ENCODE measurements at places on chromosomes 3 and 15.

- DNase-seq, result no peak
These were observed 271.5 kb downstream of the XXYLT1 start for GRCh38 chr3:194999491-194999890.

GRCh38 chr3:113096188-113096892 lies 105.6 kb downstream of the GTPBP8 start:
- no peak for DNase-seq

DNA sequence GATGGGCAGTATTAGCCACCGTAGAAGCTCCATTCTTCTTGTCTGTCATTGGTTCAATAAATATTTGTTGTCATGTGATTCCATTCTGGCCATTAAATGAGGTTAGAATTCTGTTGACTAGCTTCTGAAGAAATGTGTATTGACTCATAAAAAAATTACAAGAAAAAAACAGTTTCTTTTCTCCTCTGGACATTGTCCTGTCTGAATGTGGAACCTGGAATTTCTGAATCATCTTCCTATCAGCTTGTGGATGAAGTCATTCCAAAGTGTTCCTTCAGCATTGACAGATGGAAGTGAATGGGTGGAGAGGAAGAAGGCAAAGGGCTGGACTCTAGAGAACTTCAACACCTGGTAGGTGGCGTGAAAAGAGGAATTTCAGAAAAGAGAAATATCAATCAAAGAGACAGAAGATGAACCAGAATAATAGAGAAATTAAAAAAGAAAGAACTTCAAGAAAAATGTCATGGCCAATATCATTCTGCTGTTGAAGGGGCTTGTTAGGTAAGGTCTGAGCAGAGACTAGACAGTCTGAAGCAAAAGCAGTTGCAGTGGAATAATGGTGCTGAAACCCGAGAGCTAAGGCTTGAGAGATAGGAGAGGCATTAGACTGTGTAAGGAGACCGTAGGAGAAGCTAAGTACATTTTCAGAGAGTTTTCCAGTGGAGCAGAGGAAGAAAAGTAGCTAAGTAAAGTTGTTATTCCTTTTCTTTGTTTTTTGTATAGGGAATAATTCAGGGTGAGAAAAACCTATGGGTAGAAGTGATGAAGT lies 806.6 kb downstream of the SQOR start:
- DNase-seq, result no peak

DNA sequence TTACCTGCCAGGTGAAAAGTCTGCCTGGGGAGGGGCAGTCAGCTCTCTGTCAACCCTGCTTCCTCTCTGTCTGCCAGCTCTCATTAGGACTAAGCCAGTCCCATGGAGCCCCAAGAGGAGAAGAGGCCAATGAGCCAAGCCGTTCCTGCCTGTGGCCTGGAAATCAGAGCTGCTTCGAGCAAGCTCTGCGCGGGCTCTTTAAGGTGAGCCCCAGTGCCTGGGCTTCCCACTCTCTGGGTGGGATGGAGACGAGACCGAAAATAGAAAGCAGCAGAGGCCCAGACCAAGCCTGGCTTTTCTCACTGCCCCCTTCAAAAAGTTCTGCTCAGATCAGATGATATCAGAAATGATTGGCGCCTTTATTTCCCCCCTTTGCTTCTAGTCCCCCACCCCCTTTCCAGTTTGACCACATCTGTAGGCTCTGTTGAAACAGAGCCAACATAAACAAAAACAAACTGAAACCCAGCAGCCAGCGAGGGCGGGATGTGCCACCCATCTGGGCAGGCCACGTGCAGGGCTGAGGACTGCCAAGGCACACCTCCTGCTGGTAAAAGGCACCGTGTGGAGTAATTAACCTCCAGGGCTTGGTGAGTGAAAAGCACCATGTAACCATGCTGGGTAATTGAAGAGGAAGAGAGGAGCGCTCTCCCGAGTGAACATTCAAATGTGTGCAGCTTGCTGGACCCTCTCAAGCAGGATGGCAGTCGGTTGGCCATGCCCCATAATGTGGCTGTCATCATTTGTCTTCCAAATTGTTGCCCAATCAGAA lies 471.0 kb upstream of the PROK2 start:
- DNase-seq, result peak; percentile 45

DNA sequence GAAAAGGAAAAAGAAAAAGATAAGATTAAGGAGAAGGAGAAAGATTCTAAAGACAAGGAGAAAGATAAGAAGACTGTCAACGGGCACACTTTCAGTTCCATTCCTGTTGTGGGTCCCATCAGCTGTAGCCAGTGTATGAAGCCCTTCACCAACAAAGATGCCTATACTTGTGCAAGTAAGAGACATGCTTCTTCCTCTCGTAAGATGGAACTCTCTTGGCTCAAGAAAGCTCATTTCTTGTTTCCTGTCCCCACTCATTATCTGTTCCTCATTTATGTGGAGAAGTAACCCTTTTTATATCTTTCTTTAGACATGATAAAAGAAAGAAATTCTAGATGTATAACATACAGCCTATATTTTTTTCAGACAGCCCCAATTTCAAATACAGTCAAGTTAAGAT lies 101.4 kb downstream of the KLHL25 start:
- no peak for DNase-seq

GRCh38 chr15:42800731-42801474 lies 64.0 kb upstream of the CDAN1 start:
- DNase-seq, result no peak

DNA sequence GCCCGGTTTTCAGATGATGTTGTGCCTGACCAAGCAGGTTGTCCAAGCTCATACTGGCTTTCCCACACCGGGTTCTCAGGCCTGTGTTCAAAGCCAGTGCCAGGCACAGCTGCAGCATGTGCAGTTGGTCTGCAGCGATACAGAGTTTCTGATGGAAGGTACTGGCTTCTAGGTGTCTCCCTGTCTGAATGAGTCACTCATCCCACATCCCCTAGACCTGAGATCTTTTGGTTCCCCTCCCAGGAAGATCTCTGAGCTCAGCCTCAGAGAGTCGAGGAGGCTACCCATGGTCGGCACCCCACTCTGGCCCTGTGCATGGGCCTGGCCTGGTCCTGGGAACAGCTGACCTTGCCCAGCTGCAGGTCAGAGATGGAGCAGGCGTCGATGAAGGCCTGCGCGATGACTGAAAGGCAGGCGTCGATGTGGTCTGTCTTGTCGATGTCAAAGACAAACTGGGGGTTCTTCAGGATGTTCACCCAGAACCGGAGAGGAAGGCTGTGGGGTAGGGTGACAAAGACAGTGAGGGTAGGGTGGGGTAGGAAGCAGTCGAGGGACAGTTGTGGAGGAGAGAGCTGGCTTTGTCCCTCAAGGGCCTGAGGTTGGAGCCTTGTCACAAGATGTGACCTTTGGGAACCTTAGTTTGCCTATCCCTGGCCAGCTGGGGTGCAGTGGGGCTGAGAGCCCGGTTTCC lies 15.3 kb downstream of the H1-8 start:
- DNase-seq, result no peak

DNA sequence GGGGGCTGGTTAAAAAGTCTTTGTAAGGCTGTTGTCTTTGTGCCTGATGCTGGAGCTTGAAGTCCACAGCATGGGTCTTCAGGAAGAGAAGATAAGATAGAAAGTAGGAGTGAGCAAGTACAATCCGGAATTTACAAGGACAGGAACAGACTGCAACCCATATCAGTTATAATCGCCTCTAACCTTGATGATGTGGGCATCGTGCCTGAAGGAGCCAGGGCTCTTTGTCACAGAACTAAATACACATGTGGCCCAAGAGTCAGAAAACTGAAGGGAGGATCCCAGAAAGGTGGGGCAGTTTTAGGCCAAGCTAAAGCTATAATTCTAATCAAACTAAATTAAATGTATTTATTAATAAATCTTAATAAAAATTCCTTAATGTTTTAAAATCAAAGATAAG lies 132.2 kb downstream of the TMCO5A start:
- no peak for DNase-seq

- peak; percentile 16 for DNase-seq
These were observed 171.3 kb downstream of the ATP10A start for GRCh38 chr15:25691544-25692430.

- no peak for DNase-seq
These were observed 6.8 kb upstream of the PDCD6IP start for GRCh38 chr3:33791477-33792166.

GRCh38 chr3:153502682-153503081 lies 340.7 kb downstream of the RAP2B start:
- no peak for DNase-seq

GRCh38 chr15:29438703-29439055 lies 169.1 kb upstream of the NSMCE3 start:
- no peak for DNase-seq

DNA sequence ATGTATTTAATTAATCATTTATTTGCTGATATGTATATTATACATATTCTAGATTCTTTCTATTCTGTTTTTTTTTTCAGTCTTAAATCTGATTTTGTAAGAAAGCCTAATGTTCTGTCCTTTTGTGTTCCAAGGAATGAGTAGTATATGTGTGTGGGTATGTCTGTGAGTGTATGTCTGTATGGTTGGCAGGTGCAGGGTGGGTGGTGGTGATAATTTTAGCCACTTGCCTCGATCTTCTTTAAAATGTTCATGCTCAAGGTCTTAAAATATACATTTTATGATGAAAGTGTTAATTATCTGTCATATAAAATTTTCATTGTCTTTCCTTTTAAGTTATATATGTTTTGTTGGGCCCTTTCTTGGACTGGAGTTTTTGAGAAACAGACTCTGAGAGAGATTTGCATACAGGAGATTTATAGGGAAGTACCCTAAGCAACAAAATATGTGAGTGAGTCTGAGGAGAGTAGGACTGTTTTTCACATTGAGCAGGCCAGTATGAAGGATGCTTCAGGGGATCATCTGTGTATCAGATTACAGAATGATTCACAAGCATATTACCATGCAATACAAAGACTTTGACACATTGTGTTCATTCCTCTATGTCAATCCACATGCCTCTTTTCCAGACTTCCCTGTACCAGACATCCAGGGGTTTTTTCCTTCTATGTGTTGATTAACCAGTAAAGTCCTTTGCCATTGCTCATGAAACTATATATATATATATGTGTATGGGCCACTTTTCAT lies 211.0 kb upstream of the DPPA4 start:
- DNase-seq, result no peak

GRCh38 chr15:77014132-77015081 lies 19.5 kb downstream of the PSTPIP1 start:
- DNase-seq, result no peak

DNA sequence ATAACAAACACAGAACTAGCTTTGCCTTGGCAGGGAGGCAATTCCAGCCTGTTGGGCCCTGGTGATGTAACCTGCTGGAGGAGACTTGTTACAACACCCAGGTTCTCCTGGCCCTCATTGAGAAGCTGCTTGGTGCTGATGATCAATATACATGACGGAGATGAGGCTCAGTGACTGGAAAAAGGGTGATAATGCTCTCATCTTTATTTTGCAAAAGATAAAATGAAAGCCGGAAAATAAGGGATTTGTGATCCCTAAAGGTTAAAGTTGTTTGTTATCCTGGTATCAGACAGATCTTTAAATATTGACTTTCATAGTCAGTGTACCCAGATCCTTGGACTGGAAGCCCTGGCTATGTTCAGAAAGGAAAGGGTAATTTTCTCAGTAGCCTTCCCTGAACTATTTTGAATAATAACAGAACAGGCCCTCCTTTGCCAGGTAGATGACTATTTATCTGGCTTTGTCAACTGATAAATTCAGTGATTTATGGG lies 118.9 kb upstream of the MEIS2 start:
- no peak for DNase-seq

GRCh38 chr15:96047255-96047931 lies 283.1 kb upstream of the NR2F2 start:
- DNase-seq, result peak; percentile 81
